Activated CD4-positive, CD25-positive, alpha-beta regulatory T cell treated with anti-CD3 and anti-CD28 coated beads, Interleukin-2, amount 50 U/mL, for 72 hours (primary cell): ENCODE measurements at places on chromosomes 5 and 9.

DNA sequence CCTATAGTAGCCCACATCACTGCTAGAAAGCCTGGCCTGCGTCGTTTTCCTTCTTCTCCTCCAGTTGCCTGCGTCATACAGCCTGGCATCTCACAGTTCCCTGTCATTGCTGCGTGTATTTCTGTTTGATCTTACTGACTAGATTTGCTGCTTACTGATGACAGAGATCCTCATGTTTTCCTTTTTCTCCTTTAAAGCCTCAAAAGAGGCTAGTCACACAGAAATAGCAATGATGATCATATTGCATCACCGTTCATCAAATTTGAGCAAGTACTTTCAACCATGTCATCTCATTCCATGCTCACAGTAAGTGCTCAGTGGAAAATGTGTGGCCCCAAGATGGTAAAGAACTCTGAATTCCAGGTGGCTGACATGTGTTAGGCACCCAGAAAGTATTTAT, 76.8 kb downstream of the MVB12B start:
- DNase-seq: no peak

DNA sequence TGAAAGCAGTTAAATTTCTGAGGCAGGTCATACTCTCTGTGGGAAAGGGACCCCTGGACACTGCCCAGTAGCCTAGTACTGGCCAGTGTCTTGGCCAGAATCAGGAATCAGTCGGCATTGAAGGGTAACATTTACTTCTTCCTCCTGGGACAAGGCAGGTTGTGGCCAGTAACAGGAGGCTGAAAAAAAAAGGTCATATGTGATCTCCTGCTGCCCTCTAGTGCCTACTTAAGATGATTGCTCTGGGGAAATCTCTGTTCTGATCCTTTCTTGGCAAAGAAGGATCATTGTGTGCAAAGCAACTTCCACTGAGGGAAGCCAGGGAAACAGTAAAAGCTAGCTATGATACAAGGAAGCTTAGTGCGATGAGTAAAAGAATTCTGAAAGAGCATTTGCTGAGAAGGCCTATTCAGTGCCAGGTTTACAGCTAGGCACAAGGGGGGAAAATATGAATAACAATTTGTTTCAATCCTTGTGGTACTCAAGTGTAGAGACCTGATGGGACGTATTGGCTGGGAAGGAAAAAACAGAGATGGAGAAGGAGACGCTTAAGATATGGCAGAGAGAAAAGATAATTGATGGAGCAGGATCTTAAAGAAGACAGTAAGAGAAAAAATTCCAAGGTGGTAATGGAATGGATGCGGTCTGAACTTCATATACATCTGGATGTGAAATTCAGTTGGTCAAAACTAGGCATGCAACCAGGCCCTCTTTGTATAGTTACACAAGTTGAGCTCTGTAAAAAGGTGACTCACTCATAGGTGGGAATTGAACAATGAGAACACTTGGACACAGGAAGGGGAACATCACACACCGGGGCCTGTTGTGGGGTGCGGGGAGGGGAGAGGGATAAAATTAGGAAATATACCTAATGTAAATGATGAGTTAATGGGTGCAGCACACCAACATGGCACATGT, 25.8 kb upstream of the TRIM32 start:
- DNase-seq: no peak

DNA sequence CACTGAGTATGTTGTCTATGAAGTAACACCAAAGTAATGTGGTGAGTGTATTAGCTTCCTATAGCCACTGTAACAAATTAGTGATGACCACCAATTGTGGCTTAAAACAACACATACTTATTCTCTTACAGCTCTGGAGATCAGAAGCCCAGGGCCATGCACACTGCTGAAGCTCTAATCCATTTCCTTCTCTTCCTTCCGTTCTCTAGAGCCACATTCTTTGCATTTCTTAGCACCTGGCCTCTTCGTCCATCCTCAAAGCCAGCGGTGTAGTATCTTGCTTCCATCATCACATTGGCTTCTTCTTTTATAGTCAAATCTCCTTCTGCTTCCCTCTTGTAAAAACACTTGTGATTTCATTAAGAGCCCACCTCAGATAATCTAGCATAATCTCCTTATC, 230.3 kb upstream of the RFX3 start:
- no peak for DNase-seq

DNA sequence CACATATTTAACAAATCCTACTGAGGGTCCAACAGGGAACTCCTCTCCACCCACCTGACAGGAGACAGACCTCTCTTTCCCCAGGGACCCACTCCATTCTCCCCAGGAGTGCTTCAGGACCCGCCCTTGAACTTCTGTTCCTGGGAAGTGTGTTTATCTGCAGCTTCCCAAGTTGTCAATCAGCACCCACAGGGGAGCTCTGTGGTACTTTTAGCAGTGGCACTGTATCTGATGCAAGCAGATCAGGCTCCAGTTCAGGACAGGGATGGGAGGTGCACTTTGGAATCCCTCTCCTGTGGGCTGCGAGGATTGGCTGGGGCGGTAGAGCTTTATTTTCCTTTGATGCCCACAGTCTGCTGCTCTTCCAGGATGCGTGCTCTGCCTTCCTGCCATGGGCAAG, 8.7 kb downstream of the GALNT10 start:
- no peak for DNase-seq
